ENCODE measurements at places on chromosomes 2 and 18. TPM values are rescaled to one million over a fixed set of nuclear protein-coding genes. Genes with fewer than 3 reads are reported as not detected.

Gene MRO
- total RNA-seq, result 0.26 TPM

Gene NAT8
- total RNA-seq, result not detected

Gene PIKFYVE
- 6.2 TPM for total RNA-seq

Gene MRPS5
- 73.3 TPM for total RNA-seq

Gene PLCD4
- total RNA-seq, result 0.80 TPM

Gene FOXI3
- 0.06 TPM for total RNA-seq

Gene CD8B
- not detected for total RNA-seq

Gene ICA1L
- 1.3 TPM for total RNA-seq

Gene PDE11A
- 0.43 TPM for total RNA-seq

Gene RIT2
- not detected for total RNA-seq

Gene SPC25
- total RNA-seq, result 19.4 TPM

Gene UPP2
- total RNA-seq, result not detected

Gene UGT1A5
- 0.09 TPM for total RNA-seq

Gene NT5C1B
- total RNA-seq, result not detected

Gene RFTN2
- total RNA-seq, result not detected

Gene LRRC30
- total RNA-seq, result not detected

Gene TNFAIP6
- total RNA-seq, result 0.89 TPM

Gene DPP4
- total RNA-seq, result 0.69 TPM

Gene SERPINB10
- not detected for total RNA-seq

Gene C2orf15
- total RNA-seq, result 0.51 TPM

Gene ALPG
- total RNA-seq, result 0.42 TPM

Gene AGAP1
- 21.5 TPM for total RNA-seq

Gene CFC1
- 0.11 TPM for total RNA-seq
